ENCODE measurements at places on chromosomes 11 and 22.
A peak's percentile ranks its signal among the peaks of the same experiment; 100 is the strongest.

DNA sequence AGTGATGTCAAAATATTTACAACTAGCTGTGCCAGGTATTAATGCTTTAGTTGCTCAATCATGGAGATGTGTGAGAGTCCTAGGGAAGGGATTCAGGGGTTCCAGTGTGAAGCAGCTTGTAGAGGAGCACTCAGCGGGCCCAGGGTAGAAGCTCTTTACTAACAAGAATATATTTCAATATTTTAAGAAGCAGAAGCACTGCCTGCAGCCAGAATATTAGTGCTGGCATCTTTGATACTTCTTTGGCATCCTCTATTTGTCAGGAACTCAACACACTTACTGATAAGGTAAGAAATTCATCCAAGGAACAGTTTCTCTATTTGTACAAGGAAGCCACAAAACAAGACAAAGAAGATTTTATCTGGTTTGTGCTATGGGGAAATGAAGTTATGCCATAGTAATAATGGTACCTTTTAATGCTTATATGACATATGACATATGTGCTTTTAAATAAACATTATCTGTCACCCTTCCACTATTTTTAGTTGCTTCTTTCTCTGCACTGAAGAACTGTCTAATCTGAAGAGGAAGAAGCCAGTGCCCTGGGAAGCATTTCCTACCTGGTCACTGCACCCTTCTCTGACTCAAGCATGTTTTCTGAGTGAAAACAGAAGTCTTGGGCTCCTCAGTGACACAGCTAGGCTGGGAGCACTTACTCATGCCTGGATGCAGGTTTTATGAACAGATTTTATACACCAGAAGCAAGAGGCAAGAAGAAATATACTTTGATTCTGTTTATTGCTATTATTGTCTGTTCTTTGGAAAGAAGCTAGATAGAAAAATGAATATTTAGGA, 388.1 kb upstream of the CCDC90B start:
- DNase-seq, result no peak

GRCh38 chr11:2777871-2778629, 78.3 kb upstream of the KCNQ1OT1 start:
- peak; percentile 45 for DNase-seq

- DNase-seq, result peak; percentile 76
These were observed 19.9 kb upstream of the MUC5B start for GRCh38 chr11:1202776-1203504.

DNA sequence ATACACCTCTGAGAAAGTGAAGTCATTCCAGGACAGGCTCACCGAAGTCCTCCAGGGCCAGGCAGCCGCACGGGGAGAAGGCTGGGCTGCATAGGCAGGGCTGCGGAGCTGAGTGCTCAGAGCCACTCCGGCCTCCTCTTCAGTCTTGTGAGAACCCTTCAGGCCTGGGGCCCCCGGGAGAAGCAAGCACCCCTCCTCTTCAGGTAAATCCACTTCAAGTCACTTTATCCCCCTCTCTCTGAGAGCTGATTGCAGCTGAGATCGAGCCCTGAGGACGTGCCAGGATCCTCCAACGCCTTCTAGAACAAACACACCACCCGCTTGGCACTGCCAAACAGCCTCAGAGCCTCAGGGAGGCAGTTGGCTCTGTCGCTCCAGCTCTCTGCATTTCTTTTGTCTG, 1526.3 kb downstream of the BRD1 start:
- no peak for DNase-seq

DNA sequence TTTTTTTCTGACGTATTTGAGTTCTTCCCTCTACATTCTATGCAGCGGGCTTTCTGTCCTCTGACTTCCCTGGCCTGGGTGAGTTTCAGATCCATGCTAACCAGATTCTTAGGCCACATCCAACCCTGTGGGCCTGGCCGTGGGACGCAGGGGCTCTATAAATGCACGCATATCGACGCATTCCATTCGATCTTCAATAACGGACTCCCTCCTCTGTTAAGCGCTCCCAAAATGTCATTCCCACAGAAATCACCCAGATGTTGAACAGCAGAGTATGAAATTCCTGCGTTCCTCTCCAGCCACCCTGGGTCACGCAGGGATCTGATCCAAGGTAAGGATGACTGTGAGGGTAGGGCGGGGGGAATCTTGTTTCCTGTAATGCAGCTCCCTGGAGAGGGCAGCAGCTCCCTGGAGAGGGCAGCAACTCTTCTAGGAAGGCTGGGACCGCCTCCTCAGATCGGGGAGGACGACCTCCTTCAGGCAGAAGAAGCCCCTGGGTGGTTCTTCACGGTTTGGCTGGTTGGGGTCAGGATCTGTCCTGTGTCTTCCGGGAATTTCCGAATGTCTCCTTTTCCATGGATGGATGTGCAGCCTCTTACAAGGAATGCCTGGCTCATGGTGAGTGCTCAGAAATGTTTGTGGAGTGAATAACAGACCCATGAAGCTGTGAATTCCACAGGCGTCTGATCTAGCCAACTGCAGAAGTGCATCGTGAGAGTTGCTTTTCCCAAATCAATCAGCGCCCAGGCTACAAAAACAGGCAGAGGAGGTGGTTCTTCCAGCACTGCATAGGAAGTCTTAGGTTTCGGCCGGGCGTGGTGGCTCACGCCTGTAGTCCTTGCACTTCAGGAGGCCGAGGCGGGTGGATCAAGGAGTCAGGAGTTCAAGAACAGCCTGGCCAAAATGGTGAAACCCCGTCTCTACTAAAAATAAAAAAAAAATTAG, 12.2 kb downstream of the MRGPRD start:
- DNase-seq, result peak; percentile 24

GRCh38 chr22:27452922-27453321, 348.6 kb downstream of the MN1 start:
- DNase-seq, result no peak

DNA sequence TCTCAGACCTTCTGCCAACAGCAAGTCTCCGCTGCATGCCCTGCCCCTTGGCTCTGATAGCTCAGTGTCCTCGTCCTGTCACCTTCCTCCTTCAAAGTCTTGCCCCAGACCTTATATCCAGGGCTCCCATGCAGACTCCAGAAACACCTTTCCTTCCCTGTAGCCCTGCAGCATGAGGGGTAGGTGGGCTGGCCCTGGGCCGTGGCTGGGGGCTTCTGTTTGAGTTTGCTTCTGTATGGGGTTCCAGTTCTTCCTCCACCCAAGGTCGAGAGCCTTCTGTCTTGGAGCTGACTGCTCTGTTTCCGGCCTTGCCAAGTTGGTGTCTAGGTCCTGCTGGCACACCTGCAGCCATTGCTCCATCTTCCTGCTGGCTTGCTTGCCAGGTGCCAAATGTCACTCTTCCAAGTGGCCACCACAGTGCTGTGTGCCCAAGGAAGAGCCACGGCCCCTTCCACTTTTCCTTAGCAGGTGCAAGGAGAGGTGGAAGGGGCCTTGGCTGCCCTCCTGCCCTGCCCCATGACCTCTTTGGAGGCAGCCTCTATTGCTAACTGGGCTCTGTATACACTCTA, 74.8 kb upstream of the NECTIN1 start:
- no peak for DNase-seq

Measured in dorsolateral prefrontal cortex (tissue), 122 donors.